ENCODE measurements at places on chromosomes 2 and 18.

DNA sequence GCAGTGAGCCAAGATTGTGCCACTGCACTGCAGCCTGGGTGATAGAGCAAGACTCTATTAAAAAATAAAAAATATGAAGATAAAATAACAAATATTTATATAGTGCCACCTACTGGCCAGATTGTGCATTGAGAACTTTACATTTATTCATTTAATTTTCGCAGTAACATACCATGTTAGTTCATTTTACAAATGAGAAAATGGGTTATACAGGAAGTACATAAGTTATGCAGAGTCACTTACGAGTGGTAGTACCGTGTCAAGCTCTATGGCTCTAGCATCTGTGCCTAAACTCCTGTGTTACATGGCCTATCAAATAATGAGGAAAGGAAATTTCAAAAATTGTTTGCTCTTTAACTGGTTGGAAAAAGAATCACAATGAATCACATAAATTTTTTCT is 27.9 kb downstream of the RIF1 start:
- DNase-seq: no peak

- DNase-seq: no peak
Measured at GRCh38 chr2:198715302-198715835, 742.4 kb downstream of the SATB2 start.

- DNase-seq: no peak
Measured at GRCh38 chr18:40243607-40244006, 1711.4 kb upstream of the PIK3C3 start.

- DNase-seq: no peak
Measured at GRCh38 chr18:2625217-2625616, 30.3 kb upstream of the SMCHD1 start.

DNA sequence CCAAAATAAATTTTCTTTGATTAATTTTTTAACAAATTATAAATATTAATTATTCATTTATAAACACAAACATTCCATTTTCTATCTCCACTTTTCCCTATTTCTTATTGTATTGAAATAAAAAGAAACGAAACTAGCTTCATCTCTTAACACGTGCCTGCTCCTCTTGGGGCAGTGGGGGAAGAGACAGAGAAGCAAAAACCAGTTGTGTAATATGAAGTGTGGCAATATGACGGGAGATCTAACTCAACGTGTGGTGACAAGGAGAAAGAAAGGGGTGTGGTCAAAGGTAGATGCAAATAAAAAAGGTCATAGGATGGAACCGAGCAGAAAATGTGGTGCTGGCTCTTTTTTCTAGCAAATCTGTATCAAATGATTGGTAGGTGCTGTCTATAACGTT is 106.9 kb upstream of the SLC8A1 start:
- DNase-seq: no peak

GRCh38 chr2:104562537-104562936 is 291.4 kb upstream of the POU3F3 start:
- DNase-seq: no peak

GRCh38 chr2:45714679-45715078 is 63.2 kb downstream of the PRKCE start:
- DNase-seq: no peak
